ENCODE measurements at places on chromosomes 2 and 18.
A peak's percentile ranks its signal among the peaks of the same experiment; 100 is the strongest.

DNA sequence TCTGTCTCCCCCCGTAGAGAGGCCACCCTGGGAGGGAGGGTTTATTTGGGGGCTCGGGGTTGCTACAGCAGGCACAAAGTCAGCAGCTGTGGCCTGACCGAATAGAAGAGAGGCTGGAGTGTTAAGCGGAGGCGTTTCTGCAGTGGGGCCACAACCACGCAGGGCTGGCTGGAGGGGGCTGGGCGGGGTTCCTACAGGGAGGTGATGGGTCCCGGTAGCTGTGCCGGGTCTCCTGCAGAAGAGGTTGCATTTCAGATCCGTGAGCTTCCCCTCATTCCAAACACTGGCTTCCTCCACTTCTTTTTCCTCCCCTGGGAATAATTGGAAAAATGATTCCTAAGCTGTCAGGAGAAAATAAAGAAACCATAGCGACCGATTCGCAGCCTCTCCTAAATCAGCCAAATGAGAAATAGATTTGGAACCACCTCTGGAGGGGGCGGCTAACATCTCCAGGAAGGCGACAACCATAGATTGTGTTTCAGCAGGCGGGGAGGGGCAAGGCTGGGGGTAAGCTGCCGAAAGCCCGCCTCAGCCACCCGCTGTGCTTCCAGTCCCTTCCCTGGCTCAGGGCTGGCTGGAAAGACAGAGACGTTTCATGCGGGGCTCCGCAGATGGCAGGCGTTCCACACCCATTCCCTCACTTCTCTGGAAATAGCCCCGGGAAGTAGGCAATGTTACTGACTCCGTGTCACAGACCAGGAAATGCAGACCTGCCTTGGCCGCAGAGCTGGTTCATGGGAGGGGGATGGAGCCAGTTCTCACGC is 85.6 kb upstream of the TAF1B start:
- DNase-seq: no peak

DNA sequence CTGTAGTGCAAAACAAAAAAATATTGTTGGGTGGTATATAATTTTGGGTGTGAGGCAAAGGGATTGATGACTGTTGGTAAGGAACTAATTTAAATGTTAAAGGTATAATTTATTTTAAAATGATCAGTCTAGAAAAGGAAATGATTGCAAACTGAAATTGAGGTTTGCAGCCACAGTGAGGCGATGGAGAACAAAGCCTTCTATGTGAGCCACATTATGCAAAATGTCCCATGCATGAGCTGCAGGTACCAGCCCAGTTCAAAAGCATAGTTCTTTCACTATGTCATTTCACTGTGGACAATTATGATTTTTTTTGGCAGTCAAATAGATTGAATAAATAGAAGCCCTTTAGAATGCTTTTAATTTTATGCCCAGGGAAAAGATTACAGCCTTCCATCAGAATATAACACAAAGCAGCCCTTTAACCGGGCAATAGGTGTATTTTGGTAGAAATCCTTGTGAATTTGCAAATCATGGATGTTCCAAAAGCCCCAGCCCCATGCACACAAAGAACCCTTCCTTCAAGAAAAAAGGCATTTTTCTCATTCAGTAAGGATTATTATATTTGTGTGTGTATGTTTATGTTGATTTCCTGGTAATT is 1.7 kb downstream of the MAP2 start:
- peak; percentile 67 for DNase-seq

GRCh38 chr18:57353940-57354461 is 1.6 kb downstream of the ST8SIA3 start:
- no peak for DNase-seq

DNA sequence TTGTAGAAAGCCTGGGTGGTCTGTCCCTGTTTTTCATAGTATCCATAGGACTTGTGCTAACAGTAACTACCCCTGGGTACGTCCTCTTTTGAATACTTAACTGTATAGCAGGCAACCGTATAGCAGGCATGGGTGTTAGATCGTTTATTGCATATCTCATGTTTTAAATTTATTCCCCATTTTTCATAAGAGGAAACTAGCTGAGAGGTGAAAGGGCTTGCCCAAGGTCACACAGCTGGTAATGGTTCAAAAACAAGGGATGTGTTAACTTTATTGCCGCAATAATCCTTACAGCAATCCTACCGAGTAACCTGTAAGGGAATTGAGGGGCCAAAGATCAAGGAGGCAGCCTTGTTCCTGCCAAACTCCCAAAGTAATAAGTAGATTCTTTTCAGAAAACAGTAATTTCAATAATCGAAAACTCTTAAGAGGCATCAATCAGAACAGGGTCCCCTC is 990 bp upstream of the MGAT4A start:
- no peak for DNase-seq

DNA sequence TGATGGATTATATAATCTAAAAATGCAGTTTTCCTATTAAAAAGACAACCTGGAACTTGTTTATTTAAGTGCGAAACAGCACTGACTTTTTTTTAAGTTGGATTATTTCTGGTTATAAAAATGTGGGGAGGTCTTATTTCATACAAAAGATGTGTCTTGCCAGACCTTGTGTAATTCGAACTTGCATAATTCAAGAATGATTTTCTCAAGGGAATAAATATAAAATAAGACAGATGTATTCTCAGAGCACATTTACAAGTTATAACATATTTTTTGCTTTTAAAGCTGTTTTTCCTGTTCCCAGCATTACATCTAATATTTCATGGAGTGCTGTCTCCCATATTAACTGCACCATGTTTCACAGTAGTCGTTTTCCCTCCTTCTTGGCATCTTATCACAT is 263.1 kb downstream of the CDH20 start:
- DNase-seq: no peak

GRCh38 chr2:157312866-157313486 is 12.6 kb downstream of the ERMN start:
- no peak for DNase-seq

GRCh38 chr2:288758-289361 is 969 bp upstream of the ALKAL2 start:
- no peak for DNase-seq

GRCh38 chr2:63831176-63831575 is 10.5 kb upstream of the UGP2 start:
- DNase-seq: no peak

DNA sequence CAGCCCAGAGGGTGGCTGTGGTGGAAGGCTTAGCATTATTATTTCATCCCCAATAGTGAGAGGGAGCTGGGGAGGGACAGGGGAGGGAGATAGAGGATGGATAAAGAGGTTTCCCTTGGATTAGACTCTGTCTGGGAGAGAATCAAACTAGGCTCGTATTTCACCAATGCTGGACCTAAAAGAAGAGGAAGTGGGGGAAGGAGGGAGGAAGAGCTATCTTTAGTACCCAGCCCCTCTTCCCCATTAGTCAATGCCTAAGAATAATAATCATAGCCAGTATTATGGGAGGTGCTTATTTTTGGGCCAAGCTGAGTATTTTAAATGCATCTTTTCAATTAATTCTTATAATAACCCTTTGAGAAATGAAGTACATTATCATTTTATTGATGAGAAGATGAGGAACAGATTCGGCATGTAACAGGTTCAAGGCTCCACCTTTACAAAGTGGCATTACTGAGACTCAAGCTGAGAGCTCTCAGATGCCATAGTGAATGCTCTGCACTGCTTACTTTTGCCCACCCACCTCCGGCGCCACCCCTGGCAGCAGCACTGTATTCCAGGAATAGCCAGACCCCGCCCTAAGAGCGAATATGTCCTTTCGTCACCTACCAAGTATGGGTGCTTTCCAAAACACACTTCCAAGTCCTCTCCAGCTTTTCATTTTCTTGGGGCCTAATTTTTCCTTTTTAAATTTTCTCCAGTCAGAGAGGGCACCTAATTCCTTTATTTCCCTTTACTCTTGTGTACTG is 21.0 kb downstream of the PAX8 start:
- DNase-seq: peak; percentile 32

- DNase-seq: no peak
Measured at GRCh38 chr2:83109284-83109683, 1349.8 kb downstream of the SUCLG1 start.

GRCh38 chr2:186925514-186925913 is 76.5 kb upstream of the ZSWIM2 start:
- no peak for DNase-seq

GRCh38 chr18:62332964-62333695 is 8.0 kb downstream of the TNFRSF11A start:
- DNase-seq: peak; percentile 82

- DNase-seq: peak; percentile 70
Measured at GRCh38 chr2:85888020-85888683, 638 bp downstream of the ST3GAL5 start.

DNA sequence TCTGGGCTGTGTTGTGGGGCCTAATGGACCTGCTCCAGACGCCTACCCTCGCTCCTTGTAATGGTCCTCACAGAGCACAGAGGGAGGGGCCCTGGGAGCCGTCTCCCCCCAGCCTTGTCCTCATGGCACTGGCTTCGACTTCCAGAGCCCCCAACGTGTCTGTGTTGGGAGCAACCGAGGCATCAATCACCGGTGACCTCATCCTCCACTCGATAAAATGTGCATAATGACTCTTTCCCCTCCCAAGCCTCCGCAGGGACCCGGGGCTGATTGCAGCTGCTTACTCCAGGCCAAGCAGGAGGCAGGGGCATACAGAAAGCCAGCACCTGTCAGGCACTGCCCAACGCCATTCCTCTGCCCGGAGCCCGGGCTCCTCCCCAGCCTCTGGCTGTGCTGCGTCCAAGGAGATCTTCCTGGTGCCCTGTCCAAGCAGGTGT is 271.7 kb downstream of the NDUFA10 start:
- no peak for DNase-seq

DNA sequence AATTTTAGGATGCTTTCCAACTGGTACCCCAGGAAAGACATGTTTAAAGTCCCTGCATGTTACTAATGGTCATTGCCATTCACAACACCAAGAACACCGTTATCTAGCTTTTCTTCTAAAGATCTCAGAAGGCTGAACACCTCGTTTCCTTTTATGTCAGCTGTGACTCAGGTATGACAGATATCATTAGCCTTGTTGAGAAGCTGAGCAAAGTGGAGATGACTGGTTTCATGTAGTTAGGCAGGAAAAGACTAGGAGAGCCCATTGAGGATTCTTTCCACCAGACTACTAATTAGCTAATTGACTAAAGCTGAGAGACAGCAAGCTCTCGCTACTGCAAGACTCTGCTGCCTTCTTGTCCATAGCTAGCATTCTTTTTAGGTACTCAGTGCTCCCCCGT is 32.0 kb upstream of the ARL5A start:
- DNase-seq: peak; percentile 56

DNA sequence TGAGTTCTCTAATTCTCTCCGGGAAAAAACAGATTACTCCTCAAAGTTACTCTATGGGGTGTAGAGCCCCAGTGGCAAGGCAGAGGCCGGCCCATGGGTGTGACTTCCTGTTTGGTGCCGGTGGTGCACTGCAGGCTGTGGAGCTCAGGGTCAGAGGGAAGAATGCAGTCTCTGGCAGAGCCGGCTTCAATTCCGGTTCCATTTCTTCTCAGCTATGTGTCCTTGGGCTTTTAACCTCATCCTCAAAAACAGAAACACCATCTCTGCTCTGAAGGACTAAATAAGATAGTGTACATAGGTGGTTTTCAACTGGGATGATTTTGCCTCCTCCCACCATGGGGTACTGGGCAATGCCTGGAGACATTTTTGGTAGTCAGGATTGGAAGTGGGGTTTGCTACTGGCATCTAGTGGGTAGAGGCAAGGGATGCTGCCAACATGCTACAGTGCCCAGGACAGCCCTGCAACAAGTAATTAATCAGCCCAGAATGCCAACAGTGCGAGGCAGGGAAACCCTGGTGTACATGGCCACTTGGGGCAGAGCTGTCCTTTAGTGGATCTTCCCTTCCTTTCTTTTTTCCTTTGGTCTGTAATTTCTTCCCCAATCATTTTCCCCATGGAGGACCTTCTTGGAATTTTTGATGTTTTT is 81.2 kb downstream of the INSIG2 start:
- no peak for DNase-seq

DNA sequence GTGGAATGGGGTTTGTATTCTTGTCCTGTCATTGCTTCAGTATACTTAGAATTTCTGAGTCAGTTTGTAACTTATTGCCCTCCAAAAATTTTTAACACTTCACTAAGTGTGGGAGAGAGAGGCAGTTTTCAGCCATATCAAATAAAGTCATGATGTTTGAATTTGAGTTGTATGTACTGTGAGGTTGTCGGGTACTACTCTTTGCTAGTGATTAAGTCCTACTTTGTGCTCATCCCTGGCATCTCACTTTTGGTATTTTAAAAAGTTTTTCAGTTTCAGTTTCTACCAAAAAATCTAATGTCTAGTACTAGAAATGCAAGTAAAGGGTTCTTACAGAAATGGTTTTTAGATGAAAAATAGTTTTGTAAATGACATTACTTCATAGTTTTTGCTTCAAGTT is 40.7 kb downstream of the EIF5B start:
- no peak for DNase-seq

- DNase-seq: no peak
Measured at GRCh38 chr18:57802213-57803102, 657 bp downstream of the ATP8B1 start.

- no peak for DNase-seq
Measured at GRCh38 chr2:5123582-5124196, 568.5 kb upstream of the SOX11 start.

- DNase-seq: no peak
Measured at GRCh38 chr18:28715206-28715605, 538.3 kb upstream of the CDH2 start.

All from NCI-H82 (cell line).